CD4-positive, alpha-beta T cell (primary cell): ENCODE measurements at places on chromosomes 5 and 9.

GRCh38 chr5:119651486-119651885 lies 22.1 kb downstream of the FAM170A start:
- no peak for DNase-seq

DNA sequence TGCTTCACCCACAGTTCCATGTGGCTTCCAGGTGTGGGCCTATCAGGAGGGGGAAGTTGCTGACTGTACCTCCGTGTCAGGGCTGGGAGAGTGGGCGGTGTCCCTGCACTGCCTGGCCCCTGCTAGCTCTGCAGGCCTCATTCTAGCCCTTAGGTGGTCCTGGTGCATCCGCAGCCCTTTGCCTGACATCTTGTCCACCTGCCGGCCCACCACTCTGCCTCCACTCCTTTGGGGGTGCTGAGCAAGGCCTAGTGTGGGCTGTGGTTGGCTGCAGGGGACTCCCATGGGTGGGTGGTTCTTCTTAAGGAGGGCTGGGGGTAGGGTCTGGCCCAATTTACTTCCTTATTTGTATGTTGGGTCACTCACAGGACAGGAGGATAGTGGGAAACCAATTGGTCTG lies 66.9 kb downstream of the HSPA4 start:
- DNase-seq, result no peak

DNA sequence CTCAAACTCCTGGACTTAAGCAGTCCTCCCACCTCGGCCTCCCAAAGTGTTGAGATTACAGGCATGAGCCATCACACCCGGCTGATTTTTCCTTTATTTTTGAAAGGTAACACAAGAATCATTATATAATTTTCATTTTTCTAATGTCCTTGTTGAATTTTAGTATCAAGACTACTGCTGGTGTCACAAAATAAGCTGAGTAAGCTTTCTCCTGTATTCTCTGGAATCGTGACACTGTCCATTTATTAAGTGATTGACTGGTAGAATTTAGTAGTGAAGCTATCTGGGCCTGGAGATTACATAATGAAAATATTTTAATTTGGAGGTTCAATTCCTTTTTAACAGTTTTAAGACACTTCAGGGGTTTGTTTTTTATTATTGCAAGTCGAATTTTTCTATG lies 9.5 kb downstream of the CDK20 start:
- no peak for DNase-seq

DNA sequence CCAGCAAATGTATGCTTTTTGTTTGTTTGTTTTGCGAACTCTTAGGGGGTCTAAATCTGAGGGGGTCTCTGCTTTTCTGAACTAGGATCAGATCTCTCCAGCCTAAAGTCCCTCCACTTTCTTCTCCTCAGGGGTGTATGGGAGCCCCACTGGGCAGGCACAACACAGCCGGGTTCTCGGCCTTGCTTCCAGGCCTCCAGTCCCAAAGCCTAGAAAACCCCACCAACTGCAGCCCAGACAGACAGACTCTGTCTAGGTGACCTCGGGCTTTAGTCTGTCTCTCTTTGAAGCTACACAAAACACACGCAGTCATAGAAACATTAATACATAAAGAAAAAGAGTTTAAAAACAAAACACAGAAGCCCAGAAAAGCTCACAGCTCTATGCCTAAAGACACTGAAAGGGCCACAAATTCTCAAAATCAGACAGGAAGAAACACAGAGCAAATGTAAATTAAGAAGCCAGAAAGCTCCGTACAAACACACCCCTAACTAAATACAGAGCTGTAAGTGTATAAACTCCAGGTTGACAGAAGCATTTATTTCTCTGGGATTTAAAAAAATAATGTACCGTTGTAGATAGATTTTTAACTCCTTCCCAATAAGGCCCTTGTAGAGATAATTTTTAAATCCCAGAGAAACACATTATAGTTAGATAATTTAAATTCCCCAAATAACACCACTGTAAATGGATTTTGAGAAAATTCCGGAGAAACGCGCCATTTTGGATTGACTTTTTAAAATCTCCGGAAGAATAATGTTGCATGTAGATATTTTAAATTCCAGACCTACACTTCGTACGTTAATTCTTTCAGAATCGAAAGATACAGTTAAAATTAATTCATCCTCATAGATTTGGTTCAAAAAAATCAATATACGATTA lies 2.0 kb downstream of the PITX1 start:
- DNase-seq, result no peak

- DNase-seq, result no peak
Observed at GRCh38 chr9:108838017-108838416, 17.8 kb downstream of the ACTL7B start.

GRCh38 chr5:157576678-157577077 lies 1.1 kb upstream of the ADAM19 start:
- DNase-seq, result no peak

- no peak for DNase-seq
Observed at GRCh38 chr9:1474671-1475070, 424.5 kb downstream of the DMRT2 start.

GRCh38 chr9:73157811-73158210 lies 6.1 kb downstream of the ANXA1 start:
- no peak for DNase-seq
